ENCODE measurements at places on chromosomes 11 and 22.

GRCh38 chr22:37734964-37735451 is 38.2 kb downstream of the TRIOBP start:
- no peak for DNase-seq

GRCh38 chr11:23206741-23207336 is 346.6 kb upstream of the CCDC179 start:
- no peak for DNase-seq

DNA sequence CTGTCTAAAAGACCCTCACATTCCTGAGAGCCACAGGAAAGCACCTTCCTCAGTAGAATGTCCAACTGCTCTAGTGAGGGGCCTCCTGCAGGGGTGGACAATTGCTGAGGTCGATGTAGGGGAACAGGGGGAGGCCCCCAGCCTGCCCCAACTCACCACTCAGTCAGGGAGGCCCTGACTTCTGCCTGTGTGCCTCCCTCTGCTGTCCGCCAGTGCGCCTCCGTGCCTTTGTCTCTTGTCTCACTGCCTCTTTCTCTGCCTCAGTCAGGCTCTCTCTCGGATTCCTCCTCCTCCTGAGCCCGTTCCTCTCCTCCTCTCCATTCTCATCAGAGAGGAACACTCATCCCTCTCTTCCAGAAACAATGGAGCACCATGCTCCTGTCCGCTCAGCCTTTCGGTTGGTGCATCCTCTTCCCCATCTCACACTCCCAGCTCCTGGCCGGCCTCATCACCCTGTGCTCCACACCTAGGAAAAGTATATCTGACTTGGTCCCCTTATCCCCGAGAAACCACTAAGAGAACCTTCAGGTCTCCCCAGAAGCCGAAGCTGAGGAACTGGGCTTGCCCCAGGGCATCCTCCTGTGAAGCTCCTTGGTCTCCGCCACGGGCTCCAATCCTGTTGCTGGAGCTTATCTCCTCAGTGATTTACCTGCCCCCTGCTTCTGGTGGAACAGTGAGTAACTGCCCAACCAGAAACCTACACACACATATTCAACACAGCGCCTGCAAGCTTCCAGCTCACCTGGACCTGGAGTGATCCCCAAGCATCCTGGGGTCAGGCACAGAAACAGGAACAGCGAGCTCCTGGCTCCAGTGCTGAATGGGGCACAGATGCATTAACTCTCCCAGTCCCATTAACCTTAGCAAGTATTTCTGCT is 2.3 kb downstream of the B3GAT1 start:
- no peak for DNase-seq

DNA sequence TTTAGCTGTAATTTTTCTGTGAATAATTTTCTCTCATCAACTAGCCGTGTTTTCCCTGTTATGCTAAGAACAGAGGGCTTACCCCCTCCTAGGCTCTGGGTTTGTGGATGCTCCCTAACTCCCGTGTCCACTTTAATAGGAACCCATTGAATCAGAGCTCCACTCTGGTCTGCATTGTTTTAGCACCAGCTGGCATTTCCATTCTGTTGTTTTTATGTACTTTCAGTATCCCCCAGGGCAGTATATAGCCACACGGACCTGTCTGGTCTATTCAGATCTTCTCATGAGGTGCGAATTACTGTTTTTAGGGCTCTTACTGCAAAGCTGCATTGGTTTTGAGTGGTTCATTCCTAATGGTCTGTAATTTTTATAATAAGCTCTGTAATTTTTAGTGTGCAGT is 16.0 kb downstream of the POLD3 start:
- DNase-seq = no peak

DNA sequence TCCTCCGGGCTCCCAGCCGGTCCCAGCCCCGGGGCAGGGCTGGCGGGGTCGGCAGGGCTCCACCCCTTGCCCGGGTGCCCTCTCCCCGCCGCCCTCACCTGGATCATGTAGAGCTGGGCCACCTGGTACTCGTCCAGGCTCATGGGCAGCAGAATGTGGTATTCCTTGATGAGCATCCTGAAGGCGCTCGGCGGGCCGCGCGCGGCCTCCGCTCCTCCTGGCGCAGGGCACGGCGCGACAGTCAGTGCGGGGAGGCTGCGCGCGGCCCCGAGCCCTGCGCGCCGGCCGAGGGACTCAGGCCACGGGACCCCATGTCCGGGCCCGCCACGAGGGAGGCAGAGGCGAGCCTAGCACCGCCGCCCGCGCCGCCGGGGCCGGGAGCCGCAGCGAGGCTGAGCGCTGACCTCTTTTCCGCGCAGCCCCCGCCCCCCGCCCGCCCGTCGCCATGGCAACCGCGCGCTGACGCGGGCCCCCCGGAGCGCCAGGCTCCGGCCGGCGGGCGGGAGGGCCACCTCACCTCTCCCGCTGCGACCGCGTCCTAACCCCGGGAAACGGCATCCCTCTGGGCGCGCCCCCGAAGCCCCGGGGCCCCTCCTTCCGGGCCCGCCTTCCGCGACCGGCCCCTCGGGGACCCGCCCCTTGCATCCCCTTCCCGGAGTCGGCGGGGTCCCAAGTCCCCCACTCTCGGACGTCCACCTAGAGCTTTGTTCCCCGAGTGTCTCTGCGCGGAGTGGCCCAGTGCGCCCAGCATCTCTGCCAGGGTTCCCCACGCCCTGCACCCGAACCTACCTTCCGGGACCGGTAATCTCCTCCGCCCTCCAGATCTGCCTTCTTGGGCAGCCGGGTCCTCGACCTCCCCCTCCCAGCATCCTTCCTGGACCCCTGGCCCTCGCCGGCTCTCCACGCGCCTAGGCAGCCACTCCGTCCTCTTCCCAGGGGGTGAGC is 886 bp downstream of the PITPNM1 start:
- DNase-seq = peak; percentile 37

DNA sequence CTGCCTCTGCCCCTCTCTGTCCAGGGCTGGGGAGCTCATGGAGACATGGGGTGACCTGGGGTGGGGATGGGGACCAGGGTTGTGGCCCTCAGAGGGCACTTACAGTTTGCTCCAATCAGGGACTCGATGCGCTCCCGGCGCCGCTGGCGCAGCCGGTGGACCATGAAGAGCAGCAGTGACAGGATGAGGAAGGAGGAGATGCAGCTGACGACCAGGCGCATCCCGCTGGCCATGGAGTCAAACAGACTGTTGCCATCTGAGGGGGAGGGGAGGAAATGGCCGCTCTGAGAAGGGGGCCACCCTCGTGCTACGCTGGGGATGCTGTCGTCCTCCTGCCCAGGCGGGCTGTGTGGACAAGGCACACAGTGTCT is 80.5 kb downstream of the DGCR2 start:
- DNase-seq = no peak

DNA sequence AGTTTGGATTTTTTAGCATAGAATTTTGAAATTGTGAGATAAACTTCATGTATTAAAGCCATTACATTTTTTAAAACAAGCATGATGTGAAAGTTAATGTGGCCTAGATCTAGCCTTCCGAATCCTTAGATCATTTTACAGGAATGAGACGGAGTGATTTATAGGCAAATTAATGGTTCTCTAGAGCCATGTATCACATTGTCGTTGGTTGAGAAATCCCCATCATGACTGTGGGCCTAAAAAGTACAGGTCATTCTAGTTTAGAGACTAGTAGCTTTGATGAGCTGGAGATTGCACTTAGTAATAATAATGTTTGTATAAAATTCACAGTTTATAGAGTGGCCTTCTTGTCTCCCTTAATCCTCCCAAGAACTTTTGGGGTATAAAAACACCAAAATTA is 7.1 kb downstream of the EWSR1 start:
- no peak for DNase-seq
